ENCODE measurements at places on chromosomes 11 and 22.

GRCh38 chr11:76073724-76074123 lies 132.6 kb downstream of the WNT11 start:
- DNase-seq = no peak

DNA sequence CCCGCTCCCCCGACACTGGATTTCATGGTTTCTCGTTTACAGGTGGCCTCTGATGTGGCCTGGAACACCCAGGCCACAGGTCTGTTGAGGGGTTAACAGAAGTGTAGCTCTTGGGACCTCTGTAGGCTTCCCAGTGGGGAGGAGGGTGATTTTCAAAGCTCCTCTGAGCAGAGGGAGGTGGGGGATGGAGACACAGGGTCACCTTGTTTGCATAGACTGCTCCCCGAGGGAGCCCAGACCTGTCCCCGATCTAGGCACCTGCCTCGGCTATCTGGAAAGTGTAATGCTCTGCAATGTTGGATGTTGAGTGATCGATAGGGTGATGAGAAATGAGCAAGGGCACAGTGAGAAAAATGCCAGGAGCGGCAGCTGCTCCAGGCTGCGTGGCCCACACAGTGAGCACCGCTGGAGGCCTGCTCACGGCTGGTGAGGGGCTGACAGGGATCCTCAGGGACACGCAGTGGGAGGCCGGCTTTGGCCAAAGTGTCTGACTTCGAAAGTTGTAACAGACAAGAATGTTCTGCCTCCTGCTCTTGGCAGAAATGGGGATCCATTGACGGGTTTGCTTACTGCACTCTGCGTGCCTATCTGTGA lies 594.1 kb downstream of the BRD1 start:
- no peak for DNase-seq

DNA sequence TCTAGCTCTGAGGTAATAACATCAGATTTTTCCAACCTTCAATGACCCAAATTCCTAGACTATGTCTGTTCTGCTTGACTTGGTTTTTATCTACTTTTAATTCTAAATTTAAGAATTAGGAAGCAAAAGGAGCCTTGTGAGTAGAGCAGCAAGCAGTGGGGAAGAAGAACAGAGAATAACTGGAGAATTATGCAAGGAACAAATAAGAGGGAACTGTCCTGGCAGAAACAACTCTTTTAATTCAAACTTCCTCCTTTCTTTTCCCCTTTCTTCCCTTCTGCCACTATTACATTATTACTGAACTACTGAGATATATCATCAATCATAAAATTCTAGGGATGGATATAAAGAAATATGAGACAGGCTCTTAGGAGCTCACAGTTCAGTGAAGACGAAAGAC lies 276.1 kb downstream of the SBF2 start:
- DNase-seq = no peak

DNA sequence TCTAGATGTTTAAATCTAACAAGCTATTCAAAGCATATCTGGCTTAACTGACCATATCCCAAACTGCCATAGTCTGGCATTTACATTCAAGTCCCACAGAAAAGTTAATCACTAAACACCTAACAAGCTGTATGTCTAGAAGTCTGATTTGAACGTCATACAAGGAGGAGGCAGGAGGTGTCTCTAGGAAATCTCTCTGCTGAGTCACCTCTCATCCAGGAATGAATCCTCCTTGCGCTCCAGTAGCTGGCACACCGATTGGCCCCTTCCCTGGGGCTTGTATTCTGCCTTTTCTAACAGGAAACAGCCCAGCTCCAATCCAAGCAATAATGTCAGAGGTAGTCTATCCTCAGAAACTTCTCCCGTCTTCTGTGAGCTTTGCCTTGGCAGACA lies 31.8 kb downstream of the FEZ1 start:
- DNase-seq = no peak

DNA sequence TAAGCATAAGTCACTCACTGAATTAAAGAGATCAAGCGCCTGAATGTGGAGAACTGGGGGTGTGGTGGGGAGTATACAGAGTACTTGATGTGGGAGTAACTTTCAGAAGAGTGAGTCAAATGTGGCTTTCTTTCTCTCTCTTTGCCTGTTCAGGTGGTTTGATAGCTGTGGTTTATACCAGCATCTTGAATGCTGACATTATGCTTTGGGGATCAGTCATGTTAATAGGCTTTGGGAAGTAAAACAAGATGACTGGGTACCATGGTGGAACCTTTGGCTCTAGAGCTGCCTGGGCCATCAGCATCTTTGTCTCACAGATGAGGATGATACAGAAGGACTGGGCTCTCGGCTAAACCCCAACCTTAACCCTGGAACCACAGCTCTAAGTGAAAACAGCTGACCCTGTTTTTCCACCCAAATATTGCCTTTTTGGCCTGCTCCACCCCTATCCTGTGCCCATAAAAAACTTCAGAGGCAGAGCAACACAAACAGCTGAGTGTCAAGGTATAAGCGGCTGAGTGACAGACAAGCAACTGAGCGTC lies 58.2 kb upstream of the GNAZ start:
- DNase-seq = peak; percentile 19

GRCh38 chr22:36816636-36817524 lies at the start of gene PVALB:
TSS of gene PVALB (minus strand) at chr22:36817035. CDS start at chr22:36817005, 30 bp downstream.
- DNase-seq = no peak

- DNase-seq = peak; percentile 76
Measured at GRCh38 chr11:16986434-16987204, 27.6 kb downstream of the PLEKHA7 start.

- DNase-seq = no peak
Measured at GRCh38 chr22:37206841-37207821, 5.1 kb downstream of the SSTR3 start.

DNA sequence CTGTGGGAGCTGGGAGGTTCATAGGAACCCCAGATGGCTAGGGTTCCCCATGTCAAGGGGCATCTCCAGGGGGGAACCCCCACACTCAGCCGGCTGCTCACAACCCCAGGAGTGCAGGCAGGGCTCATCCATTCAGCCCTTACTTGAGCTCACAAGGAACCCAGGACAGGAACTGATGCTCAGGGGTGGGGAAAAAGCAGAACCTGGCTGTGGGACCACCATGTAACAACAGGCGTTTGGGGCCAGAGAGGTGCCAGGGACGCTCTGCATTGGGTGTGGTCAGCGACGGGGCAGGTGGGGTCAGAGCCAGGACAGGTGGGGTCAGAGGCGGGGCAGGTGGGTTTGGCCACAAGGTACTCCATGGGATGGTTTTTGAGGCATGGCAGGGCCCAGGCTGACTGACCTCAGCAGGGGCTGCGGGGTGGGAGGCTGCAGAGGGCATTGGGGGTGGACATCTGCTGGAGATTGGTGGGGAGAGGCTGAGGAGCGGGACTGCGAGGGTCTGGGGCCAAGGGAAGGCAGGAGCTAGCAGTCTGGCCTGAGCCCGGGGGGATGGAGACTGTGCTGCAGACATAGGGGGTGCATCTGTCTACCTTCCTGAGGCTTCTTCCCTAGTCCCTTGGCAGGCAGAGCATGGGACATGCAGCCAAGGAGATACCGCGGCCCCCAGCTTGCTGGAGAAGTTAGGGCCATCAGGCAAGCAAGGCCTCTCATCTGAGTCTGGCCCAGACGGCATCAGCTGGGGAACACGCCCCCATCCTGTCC lies 34.0 kb upstream of the CARS1 start:
- peak; percentile 19 for DNase-seq

GRCh38 chr22:38820020-38820419 lies 23.8 kb downstream of the NPTXR start:
- DNase-seq = no peak

DNA sequence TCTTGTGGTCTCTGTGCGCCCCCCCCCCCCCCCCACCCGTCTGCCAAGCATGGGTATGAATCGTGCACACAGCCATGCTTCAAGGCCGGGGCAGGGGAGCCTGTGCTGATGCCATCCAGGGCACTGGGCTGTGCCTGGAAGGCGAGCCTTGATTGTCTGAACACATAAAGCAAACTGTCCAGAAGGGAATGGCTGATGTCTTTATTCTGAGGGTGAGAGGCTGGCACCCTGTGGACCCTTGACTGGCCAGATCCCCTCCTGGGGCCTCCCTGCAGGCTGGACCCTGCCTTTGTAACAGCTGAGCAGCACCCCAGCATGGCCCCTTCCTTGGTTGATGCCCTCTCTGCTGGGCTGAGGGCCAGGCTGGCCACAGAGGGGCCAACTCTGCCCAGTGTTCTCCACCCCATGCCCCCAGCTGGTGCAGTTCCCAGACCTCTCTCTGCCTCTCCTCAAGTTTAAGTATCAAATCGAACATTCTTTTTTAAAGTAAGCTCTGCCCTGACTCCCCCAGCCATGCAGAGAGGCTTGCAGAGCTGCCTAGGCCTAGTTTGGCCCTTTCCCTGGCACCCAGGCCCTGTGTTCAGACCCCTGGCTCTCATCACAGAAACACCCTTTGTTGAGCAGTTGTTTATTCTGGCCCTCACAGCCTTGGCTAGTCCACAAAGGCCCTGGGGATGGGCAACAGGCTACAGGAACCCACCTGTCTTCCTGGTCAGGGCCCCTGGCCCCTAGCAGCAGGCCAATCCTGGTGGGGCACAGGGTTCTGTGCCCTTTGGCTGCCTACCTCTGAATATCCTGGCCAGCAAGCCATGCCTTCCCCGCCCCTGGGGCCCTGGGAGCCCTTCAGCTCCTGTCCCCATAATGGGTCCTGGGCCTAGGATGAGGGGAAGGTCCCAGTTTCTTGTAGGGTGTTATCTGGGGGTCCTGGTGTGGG lies 3.9 kb upstream of the RANBP1 start:
- DNase-seq = no peak

- DNase-seq = no peak
Measured at GRCh38 chr11:63505857-63506528, at the start of gene LGALS12. TSS of gene LGALS12 (plus strand) at chr11:63506084. CDS start at chr11:63506459, 375 bp downstream.

- DNase-seq = no peak
Measured at GRCh38 chr11:30471244-30471643, 114.9 kb downstream of the MPPED2 start.

- DNase-seq = no peak
Measured at GRCh38 chr11:46485856-46486443, 94.4 kb upstream of the CHRM4 start.

DNA sequence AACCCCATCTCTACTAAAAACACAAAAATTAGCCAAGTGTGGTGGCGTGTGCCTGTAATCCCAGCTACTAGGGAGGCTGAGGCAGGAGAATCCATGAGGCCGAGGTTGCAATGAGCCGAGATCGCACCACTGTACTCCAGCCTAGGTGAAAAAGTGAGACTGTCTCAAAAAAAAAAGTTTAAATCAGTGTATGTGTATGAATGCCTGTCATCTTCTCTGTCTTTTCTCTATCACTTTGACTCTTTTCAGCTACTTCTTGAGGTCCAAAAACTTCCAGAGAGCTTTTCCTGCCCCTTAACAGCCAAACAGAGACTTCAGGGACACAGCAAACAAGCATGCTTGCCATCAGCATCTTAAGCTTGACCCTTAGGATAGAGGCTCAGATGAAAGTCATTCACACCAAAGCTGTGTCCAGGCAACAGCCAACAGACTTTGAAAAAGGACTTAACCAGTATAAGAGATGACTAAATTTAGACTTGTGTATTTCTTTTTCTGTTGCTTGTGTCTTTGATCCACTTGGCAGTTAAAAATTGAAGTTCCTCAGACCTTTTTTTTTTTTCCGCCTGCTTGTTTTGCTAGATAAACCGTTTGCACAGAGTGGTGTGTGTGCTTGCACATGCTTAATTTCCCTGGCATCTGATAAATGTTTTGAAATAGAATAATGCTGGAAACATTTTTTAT lies 151.9 kb downstream of the DBX1 start:
- DNase-seq = no peak

GRCh38 chr22:44424359-44424682 lies 73.7 kb downstream of the RTL6 start:
- DNase-seq = no peak

DNA sequence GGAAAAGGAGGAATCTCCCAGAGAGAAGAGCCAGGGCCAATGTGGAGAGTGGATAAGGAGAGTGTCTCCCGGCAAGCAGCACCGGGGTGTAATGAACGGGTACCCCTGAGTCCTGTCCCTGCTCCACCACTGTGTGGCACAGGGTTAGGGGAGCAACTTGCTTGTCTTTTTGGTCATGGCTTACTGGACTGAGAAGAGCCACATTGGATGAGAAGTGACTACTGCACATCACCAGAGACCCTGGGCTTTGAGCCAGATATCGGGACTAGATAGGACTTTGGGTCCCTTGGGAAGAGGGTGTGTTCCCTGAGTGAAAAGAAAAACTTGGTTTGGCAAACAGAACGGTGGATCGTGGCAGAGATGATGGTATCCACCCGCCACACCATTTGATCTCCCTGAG lies 24.6 kb downstream of the SDHAF2 start:
- DNase-seq = no peak

GRCh38 chr11:45847911-45848316 lies 639 bp downstream of the CRY2 start:
- DNase-seq = no peak

- peak; percentile 44 for DNase-seq
Measured at GRCh38 chr22:35154937-35155387, 89.0 kb downstream of the ISX start.

GRCh38 chr11:125342281-125342930 lies 153.7 kb downstream of the FEZ1 start:
- no peak for DNase-seq

GRCh38 chr22:50084614-50085021 lies 608 bp downstream of the MLC1 start:
- no peak for DNase-seq

- DNase-seq = no peak
Measured at GRCh38 chr11:132911186-132911585, 621.1 kb downstream of the OPCML start.

DNA sequence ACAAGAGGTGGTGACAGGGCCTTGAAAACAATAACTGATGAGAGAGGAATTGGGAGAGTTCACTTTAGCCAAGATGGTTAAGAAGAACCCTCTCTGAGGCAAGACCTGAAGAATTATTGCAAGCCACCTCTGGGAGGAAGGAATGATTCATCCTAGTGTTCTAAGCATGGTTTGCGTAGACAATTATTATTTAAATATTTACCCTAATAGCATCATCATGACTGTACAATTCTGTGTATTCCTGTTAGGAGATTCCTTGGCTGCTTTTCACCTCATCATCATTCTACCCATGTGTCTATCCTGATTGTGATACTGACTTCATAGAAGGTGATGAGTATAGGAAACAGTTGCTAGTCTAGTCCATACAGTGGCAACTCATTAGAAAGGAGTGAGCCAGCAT lies 264.4 kb downstream of the DDX10 start:
- DNase-seq = no peak

- DNase-seq = no peak
Measured at GRCh38 chr22:46929046-46929709, 166.7 kb downstream of the TBC1D22A start.
